ENCODE measurements at places on chromosomes 1 and 21.

- no peak for DNase-seq
These were observed 5.4 kb upstream of the PITHD1 start for GRCh38 chr1:23772854-23773242.

DNA sequence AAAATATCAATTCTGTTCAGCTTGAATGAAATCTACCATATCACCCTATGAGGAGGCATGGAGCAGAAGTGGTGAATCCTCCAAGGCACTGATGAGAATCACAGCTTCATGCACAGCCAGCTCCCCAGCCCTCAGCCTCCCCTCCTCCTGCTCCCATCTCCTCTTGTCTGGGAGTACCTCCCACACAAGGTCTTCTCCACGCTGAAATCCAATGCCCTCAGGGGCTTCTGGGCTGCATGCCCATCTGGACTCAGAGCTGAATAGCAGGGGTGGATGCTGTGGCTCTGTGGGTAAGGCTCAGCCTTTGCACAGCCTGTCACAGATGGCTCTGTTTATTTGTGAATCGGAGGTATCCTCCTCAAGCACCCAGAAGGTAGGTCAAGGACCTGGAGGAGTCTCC is 48.6 kb downstream of the KCNC4 start:
- no peak for DNase-seq

GRCh38 chr1:228265167-228265566 is 57.3 kb downstream of the OBSCN start:
- DNase-seq, result no peak

DNA sequence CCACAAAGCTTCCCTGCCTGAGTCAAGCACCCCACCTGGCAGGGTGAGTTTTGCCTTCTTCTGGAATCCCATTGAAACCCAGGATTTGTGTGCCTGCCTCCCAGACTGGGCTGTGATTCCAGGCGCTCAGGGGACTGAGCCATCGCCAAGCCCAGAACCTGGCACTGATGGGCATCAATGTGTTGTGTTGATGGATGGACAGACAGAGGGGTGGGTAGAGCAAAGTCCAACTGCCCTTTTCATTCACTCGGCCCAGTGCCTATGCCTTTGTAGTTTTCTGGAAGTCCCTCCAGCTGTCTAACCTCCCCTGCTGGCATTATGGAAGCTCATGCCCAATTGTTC is 66.0 kb upstream of the LAPTM5 start:
- no peak for DNase-seq

- no peak for DNase-seq
These were observed 52.3 kb upstream of the MRPS6 start for GRCh38 chr21:34020983-34021553.

GRCh38 chr1:62024690-62025089 is 170.0 kb upstream of the L1TD1 start:
- DNase-seq, result no peak

- DNase-seq, result peak; percentile 0
These were observed 65.2 kb downstream of the SLC37A1 start for GRCh38 chr21:42578761-42579415.

GRCh38 chr1:162210196-162210595 is 140.7 kb downstream of the NOS1AP start:
- DNase-seq, result no peak

- no peak for DNase-seq
These were observed 19.8 kb downstream of the ATP6V1G3 start for GRCh38 chr1:198520524-198521254.

- no peak for DNase-seq
These were observed 136.8 kb downstream of the OLFM3 start for GRCh38 chr1:101859941-101860340.

DNA sequence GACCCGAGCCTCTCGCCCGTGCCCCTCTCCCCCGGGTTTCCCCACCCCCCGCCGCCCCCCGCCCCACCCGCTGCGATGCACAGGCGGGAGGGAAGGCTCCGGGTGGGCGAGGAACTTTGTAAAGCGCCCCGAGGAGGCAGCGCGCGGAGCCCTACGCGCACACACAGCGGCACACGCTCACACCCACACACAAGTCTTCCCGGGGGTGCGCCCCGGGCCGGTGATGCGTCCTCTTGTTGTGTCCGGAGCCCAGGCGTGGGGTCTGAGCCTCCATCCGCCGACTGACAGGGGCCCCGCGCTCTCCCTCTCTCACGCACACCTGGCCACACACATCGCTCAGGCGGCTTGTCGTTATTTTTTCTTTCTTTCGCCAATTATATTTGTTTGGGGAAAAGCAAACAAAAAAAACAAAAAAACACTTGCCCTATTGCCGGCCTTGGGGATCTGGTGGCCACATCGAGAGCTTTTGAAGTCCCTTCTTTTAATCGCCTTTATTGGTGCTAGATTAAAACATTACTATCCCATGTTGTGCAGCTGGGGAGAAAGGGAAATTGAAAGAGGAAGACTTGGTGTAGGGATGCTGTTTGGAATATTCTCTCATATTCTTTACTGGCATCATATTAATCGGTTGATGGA is 770 bp downstream of the NTNG1 start:
- DNase-seq, result peak; percentile 19

All from WERI-Rb-1 (cell line).